ENCODE measurements at places on chromosomes 6 and 20. TPM values are rescaled to one million over a fixed set of nuclear protein-coding genes. Genes with fewer than 3 reads are reported as not detected.

Gene CAP2
- total RNA-seq, result 90.4 TPM

DNA sequence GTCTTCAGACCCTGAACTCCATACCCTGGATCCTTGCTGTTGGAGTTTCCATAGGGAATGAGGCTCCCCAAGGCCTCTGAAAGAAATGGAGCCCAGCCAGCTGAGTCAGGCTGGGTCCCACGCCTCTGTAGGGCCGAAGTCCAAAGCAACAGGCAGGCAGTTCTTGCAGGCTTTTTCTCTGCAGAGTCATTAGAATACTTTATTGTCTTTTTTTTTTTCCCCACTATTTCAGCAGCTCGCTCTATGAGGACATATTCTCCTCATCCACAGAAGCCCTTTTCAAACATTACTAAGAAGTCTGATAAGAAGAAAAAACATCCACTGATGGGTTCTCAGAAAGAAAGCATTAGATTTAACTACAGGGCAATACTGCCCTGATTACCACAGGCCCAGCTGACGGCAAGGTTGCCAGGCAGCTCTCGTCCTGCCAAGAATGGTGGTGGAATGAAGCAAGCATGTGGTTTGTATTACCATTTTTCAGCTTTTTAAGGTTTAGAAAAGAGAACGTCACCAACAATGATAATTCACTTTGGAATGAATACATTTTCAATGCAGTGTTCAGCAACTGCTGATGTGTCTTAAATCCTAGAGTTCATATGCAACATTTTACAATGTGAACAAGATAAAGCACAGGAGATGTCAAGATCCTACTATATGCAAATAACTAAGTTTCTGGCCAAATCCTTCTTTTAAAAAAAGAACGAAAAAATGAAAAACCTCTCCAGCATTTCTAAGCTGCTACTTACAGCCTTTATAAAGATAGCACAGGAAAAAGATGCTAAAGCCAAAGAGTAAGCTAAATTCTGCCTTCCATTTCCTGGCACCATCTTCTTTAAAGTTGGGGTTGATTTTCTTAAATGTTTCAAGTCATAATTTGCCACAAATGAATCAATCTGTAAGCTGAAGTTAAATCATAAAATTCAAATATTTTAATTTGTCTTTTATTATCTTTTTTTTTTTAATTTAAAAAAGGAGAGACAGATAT, 223.6 kb upstream of the CITED2 start:
- H3K27me3 ChIP-seq, result no peaks in the 10 kb centered on the region
- no peaks in the 10 kb centered on the region for H3K36me3 ChIP-seq
- no peak for DNase-seq
- peak overlapping the region; percentile 96 for H3K27ac ChIP-seq
- peaks cover 49% of the 10 kb centered on the region for H3K4me1 ChIP-seq
- H3K4me3 ChIP-seq, result peak overlapping the region; percentile 8

DNA sequence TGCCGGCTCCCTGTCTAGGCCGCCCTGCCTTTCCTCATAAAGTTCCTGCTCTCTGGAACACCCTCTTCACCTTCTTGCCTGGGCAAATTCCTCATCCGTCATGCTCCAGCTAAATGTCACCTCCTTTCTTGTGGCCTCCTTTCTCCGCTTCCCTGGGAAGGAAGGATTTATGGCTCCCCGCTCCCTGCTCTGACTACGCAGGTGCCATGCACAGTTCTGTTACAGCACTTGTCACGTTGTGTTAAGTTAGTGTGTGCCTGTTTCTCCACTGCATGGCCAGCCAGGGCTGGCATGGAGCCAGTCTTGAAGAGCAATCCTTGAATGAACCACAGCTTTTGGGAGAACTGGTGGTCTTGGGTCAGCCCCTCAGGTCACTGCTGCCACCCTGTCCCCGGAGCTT, 61.7 kb downstream of the CD40 start:
- H3K27ac ChIP-seq, result no peak overlapping the region
- no peak overlapping the region for H3K4me3 ChIP-seq
- peaks cover 3% of the 10 kb centered on the region for H3K36me3 ChIP-seq

GRCh38 chr20:57179265-57179664, 87.2 kb downstream of the BMP7 start:
- no peak overlapping the region for H3K4me3 ChIP-seq
- H3K36me3 ChIP-seq, result peaks cover 2% of the 10 kb centered on the region
- no peak overlapping the region for H3K27ac ChIP-seq
- no peaks in the 10 kb centered on the region for H3K4me1 ChIP-seq

DNA sequence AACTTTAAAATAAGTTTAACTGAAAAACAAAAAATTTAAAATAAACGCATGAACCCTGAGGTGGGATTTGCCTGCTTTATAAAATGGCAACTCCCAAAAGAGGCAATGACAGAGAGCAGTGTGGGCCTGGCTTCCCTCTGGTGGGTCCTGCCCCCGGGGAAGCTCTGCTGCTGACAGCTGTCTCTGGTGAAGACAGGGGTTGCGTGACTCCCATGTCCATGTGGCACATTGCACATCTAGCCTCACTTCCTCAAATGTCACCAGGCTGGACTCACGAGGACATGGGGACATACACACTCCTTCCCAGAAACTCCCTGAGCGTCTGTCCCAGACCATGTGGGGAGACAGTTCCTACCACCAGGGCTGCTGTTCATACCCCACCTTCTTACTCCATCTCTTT, 66.2 kb downstream of the ABHD12 start:
- H3K4me3 ChIP-seq, result no peak overlapping the region
- no peaks in the 10 kb centered on the region for H3K4me1 ChIP-seq
- no peak for DNase-seq
- peaks cover 2% of the 10 kb centered on the region for H3K36me3 ChIP-seq
- H3K27me3 ChIP-seq, result no peaks in the 10 kb centered on the region

Gene SEL1L2
- total RNA-seq, result not detected

DNA sequence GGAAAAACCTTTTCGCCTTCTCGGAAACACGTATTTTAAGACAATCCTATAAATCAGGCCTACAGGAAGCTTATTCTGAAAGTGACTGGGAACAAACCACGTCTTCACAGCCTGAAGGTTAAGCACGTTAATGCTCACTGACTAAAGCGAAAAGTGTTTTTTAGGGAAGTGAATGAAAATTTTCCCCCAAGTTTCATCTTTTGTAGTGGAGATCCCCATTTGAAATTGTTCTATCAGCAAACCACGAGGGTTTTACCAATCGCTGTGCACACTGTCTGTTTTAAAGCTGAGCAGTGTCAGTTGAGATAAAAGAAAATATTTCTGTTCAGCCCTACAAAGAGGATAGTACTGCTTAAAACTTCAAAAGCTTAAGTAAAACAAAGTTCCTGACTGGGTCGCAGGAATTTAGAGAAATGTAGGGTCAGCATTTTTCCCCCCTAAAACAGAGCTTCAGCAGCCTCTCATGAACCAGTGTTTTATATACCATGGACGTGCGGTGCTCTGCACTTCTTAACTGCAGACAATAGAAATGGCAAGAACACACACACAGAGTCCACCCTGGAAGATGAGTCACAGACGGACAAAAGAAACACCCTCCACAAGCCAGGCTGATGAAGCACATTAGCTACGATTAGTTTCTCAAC, 34.9 kb downstream of the SLC22A23 start:
- H3K36me3 ChIP-seq, result no peaks in the 10 kb centered on the region
- peaks cover 51% of the 10 kb centered on the region for H3K4me1 ChIP-seq
- DNase-seq, result no peak
- H3K4me3 ChIP-seq, result no peak overlapping the region

GRCh38 chr6:90086517-90086916, 192.2 kb downstream of the GJA10 start:
- H3K4me3 ChIP-seq, result no peak overlapping the region
- no peak for DNase-seq
- H3K27me3 ChIP-seq, result no peaks in the 10 kb centered on the region
- peak overlapping the region; percentile 70 for H3K27ac ChIP-seq
- H3K36me3 ChIP-seq, result no peaks in the 10 kb centered on the region
- H3K4me1 ChIP-seq, result peaks cover 20% of the 10 kb centered on the region

Gene HLA-DPA1
- total RNA-seq, result 1.2 TPM

Gene MEP1A
- total RNA-seq, result not detected

GRCh38 chr6:1724124-1724523, 114.4 kb downstream of the FOXC1 start:
- DNase-seq, result no peak
- no peak overlapping the region for H3K27ac ChIP-seq
- no peaks in the 10 kb centered on the region for H3K36me3 ChIP-seq
- peaks cover 21% of the 10 kb centered on the region for H3K4me1 ChIP-seq
